ENCODE measurements at places on chromosomes 12 and 14. TPM values are rescaled to one million over a fixed set of nuclear protein-coding genes. Genes with fewer than 3 reads are reported as not detected.
A peak's percentile ranks its signal among the peaks of the same experiment; 100 is the strongest.

GRCh38 chr12:75917715-75918114 is 113.9 kb downstream of the PHLDA1 start:
- DNase-seq = no peak

DNA sequence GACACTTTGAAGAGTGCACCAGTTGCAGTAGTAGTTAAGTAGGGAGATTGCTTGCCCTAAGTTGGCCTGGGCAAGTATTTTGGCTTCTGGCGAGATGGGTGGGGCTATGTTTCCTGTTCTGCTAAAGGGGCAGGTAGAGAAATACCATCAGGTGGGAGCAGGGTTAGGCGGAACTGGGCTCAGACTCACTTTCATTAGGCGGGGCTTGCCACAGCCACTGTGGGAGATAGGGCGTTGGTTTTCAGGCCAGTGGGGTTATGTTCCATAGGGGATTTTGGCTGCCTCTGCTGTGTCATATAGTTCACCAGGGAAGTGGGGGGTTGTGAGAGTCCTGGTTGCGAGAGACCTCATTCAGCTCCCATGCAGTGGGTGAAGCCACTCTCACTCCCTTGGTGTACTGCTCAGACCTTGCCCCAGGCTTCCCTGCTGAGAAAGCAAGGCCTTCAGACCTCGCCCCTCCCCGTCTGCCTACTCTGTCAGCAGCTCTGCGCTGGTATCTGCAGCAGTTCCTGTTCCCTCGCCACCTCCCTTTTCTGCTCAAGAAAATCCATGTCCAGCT is 43.3 kb downstream of the AEBP2 start:
- no peak for DNase-seq

DNA sequence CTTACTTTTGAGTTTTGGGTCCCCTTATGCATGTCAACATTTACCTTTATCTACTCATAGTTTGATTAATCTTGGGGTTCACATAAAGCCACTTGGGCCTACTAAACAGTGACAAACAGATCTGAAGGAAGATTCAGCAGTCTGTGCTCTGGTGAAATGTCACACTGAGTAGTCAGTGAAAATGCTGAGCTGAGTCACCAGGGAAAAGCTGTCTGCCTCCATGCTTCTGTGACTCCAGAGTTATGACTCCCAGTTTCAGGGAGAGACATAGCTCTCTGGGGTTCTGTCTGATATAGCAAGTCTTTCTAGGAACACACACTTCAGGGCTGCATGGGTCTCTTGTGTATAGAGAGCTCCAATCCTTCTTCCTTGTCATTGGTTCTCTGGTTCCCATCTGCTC is 406.3 kb upstream of the FAR2 start:
- no peak for DNase-seq

DNA sequence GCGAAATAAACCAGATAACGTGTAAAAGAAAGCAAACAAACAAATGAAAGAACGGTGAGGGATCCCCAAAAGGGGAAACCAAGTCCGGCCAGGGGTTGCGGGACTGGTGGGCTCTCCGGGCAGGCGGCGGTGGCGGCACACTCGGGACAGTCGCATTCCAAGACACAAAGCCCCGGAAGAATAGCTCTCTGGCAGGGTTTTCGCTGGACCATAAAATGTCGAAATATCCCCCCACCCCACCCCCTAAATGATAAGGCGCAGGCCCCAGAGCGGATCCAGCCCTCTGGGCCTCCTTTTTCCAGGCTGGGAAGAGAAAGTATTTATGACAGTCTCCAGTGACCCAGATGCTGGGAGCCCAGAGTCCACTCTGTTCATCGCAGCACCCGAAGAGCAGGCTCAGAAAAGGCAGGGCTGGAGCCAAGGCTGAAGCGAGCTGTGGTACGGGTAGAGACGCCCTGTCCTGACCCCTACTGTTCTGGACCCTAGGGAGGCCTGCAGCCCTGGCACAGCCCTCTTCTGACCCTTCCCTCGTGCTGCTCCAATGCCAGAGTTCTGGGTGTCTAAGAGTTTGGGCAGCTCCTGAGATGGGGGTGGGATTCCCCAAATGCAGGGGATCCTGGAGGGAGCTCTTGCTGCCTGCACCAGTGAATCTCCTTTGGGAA is 2.1 kb upstream of the HOXC8 start:
- DNase-seq = no peak

DNA sequence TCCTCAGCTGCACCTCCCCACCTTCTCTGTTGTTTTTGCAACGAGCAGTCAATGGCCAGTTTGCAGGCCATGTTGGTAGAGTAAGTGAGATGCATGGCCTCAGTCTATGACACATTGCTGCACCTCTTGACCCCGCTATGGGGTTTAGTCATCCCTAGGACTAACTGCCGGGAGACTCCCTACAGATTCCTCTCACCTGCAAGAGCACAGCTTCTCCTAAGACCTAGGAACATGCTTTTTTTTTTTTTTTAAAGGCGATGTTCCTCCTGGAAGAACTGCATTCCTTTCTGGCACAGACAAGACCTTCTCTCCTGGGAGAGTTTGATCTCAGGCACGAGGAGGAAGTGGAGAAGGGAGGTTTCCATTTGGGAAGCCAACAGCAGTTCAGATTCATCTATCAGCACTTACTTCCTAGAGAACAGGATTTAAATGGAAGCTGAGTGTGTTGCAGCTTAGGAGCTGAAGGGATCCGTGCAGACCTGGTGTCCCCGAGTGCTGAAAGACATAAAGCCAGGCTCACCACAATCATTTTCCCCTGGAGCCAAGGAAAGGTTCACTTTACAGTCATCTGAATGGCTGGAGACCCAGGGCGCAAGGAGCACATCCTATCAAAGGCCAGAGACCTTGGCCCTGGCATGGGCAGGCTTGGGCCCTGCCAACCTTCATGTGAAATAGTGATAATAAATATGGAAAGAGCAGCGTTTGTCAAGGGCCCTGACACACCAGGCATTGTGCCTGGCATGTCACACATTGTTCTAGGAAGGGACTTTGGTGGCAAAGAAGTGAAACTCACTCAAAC is 104.1 kb downstream of the LGMN start:
- no peak for DNase-seq

- DNase-seq = no peak
These were observed 1131.1 kb downstream of the TMEM121 start for GRCh38 chr14:106657460-106657859.

DNA sequence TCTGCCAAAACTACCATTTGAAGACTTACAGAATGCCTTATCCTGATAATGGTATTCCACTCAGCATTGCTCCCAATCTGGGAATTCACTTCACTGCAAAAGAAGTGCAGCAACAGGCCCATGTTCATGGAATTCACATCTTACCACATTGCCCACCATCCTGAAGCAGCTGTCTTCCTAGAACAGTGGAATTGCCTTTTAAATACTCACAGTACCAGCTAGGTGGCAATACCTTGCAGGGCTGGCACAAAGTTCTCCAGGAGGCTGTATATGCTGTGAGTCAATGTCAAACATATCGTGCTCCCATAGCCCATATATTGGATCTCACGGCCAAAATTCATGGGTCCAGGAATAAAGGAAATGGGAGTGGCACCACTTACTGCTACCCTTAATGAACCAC is 83.8 kb upstream of the PLEKHG7 start:
- DNase-seq = no peak

- no peak for DNase-seq
These were observed 9.2 kb downstream of the DNAJC22 start for GRCh38 chr12:49355913-49356312.

DNA sequence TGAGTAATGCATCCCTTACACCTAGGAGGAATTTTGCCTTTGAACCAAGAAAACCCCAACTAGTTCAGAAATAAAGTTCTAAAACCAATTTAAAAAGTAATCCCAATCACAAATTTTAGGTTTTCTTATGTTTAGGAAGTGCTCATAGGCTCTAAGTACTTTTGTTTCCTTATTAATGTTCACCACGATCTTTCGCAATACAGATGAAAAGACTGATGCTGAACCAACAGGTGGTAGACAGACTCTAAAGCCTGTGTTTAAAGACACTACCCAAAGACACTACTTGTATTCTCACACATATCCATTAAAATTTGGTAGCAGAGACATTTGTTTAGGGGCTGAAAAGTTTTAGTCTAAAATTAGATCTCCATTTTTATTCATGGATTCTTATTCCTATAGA is 10.6 kb upstream of the PHLDA1 start:
- DNase-seq = no peak

DNA sequence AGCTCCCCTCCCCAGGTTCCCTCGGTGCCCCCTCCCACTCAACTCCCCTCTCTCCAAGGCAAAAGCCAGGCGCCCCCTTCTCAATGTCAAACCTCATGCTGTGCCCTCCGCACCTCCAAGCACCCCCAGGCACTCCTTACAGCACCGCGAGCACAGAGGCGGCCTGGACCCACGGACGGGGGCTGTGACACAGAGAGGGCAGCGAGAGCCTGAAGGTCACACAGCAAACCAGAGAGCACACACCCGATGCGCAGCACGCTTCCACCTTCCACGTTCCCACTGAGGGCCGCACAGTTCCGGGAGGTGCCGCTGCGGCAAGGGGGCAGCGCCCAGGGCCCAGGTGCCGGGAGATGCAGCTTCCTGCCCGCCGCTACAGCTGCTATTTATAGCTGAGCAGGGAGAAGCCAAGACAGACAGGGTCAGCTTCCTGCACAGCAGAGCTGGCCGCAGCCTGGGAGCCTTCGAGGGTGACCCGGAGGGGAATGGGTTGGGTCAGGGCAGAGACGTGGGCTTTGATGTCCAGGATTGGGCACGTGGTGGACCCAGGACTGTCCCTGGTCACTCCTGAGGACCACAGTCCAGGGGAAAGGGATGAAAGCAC is 12.9 kb downstream of the NCOR2 start:
- no peak for DNase-seq

DNA sequence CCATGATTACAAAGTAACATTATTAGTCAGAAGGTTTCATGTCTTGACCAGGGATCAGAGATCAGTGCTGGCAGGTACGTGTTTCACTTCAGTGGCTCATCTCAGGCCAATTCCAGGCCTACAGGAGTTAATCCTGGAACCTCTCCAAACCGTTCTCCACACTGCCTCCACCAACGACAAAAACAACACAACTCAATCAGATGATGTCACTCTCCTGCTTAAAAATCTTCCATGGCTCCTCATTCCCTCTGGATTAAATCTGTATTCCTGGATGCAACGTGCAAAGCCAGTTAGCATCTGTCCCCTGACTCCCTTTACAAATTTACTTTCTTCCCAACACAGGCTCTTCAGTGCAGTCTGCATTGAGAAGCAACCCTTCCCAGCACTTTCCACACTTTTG is 34.3 kb upstream of the TXNRD1 start:
- DNase-seq = no peak

DNA sequence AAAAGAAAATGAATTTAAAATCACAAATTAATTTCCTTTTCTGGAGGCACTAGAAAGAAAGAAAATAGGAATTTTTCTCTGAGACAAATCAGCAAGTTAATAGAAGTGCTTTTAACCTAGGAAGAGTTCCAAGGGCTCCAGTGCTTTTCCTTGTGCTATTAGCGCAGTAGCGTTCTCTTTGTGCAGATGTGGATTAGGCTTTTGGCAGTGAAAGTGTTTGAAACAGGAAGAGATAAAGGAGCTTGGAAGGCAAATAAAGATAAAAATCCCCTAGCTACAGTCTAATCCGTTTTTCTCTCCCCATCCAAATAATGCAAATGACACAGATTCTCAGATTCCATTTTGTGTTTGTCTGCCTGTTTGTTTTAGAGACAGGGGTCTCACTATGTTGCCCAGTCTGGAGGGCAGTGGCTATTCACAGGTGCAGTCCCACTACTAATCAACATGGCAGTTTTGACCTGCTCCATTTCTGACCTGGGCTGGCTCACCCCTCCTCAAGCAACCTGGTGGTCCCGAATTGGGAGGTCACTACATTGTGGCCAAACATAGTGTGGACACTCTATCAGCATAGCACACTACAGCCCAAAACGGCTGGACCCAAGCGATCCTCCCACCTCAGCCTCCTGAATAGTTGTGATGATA is 166.1 kb downstream of the PAWR start:
- no peak for DNase-seq

DNA sequence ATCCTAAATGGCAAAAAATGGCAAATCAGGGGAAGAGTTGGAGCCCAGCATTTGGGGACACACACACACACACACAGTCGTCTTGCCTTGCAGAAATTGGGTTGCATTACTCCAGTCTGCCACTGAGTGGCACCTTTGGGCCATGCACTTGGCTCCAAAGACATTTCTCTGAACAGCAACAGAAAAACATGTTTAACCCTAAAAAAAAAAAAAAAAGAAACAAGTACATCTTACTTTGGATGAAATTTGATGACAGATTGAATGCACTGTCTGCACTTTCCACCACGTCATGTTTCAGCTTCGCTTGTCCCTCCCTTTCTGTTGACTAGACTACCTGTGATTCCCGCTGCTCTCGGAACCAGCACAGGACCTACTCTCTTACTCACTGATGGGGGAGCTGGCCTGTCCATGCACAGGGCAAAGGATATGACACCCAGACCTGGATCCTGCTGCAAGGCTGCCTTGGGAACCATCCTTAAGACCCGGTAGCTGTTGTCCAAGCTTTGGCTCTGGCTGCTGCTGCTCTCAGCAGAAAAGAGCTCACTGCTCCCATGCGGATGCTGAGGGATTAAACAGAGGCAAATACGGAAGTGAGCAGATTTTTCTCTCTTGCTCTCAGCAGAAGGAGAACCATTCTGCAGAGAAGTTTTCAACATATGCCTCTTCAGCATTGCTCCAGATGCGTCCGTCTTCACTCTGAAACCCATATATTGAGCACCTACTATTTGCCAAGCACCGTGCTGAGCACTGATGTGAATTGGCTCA is 376.8 kb downstream of the DPF3 start:
- DNase-seq = peak; percentile 62

DNA sequence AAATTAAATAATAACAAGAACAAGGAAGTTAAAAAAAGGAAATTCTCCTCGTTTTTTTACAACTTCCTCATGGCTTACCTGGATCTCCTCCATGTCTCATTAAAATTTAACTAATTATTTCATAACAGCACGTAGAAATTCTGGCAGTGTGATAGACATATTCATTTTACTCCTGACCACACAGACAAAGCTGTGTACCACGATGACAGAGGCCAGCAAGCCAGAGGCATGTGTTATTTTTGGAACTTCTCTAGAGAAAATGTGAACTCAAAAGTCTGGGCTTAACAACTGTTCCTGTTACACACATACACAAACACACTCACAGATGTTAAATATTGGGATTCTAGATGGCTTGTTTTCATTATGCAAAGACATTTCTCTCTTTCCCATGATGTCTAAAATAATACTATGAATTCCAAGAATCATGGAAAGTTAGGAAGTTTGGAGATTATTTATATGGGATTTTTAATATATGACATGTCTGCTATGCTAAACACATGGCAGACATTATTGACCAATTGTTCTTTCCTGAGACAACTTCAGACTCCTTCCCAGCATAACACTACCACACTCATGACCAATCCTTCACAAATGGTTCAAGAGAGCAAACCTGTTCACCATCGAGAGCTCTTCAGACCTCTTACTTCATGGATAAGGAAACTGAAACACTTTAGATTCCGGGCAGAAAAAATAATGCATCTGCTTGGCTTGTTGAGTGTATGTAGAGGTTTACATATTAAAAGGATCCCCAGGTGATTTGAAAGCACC is 158.7 kb downstream of the DACT1 start:
- no peak for DNase-seq

The TFCP2 gene
- 14.3 TPM for total RNA-seq

The OR6C6 gene
- not detected for total RNA-seq

The SERPINA1 gene
- total RNA-seq = 2.8 TPM

The CEBPE gene
- total RNA-seq = 0.37 TPM

The IQSEC3 gene
- total RNA-seq = 3.3 TPM

The PLEKHD1 gene
- total RNA-seq = 0.12 TPM

The IFT43 gene
- 28.7 TPM for total RNA-seq

The SMOC1 gene
- 1.3 TPM for total RNA-seq

All from omental fat pad (tissue), 4 donors.